ENCODE measurements at places on chromosomes 7 and 10.

GRCh38 chr7:1704811-1705738 is 35.0 kb downstream of the ELFN1 start:
- H3K4me3 ChIP-seq, result no peak overlapping the region
- no peaks in the 10 kb centered on the region for H3K36me3 ChIP-seq
- H3K27me3 ChIP-seq, result no peaks in the 10 kb centered on the region
- no peak overlapping the region for H3K27ac ChIP-seq

DNA sequence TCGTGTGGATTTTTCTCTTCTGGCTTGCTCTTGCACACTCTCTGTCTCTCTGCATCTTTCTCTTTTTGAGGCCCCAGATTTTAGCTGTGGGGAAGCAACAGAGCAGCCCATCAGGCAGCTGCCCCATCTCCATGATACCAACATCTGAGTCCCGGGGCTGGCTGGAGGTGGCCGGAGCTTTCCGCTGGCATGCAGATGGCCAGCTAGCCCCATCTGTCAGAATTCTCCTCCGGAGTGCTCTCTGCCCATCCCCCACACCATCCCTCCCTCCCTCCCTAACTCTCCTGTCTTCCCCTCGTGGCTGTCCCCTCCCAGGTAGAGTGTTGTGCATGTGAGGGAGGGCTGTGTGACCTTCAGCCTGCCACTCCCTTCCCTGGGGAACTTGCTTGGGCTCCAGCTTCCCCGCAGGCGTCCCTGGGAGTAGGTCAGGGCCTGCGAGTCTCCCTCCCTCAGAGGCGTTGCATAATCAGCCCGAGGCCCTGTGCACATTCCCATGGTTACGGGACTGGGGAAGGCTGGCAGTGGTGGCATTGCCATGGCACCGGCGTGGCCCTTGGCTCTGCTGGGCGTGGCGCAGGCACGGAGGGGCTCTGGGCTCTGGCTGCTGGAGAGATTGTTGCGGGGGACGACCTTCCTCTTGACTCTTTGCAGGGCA is 24.7 kb downstream of the GHRHR start:
- peaks cover 22% of the 10 kb centered on the region for H3K4me1 ChIP-seq
- DNase-seq, result no peak
- no peaks in the 10 kb centered on the region for H3K36me3 ChIP-seq

DNA sequence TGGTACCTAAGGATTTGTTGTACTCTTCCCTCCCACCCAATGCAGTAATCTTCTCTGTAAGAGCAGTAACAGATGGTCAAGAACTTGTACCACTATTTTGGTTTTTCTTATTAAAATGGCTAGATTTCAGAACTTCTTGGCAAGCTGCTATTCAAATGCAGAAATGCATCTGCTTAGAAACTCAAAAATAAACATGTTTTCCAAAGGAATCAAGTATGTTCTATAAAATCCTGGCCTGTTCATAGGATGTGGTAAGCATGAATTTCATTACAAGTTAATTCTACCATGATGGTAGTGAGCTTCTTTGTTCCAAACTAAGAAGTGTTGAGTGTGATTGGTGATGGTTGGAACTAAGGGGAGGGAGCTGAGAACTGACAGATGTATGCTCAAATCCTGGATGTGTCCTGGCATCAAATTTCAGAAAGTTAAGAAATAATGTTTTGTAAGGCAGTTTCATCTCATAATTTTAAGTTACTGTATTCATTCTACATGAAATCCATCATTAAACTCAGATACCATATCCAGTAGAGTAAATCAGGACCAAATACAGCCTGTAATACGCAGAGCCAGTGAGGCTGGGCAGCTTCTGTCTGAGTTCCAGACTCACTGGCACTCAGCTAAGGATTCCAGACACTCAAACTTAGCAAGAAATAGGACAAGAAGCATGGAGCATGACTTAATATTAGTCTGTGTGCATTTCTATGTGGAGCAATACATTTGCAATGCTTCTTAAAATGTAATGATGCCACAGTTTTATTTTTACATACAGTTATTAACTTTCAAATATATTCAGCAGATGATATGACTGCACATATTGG is 119.6 kb downstream of the TES start:
- H3K4me1 ChIP-seq, result no peaks in the 10 kb centered on the region
- no peak overlapping the region for H3K27ac ChIP-seq
- no peak for DNase-seq
- no peaks in the 10 kb centered on the region for H3K27me3 ChIP-seq
- H3K36me3 ChIP-seq, result no peaks in the 10 kb centered on the region

GRCh38 chr7:7820939-7821338 is 102.5 kb upstream of the RPA3 start:
- peaks cover 1% of the 10 kb centered on the region for H3K4me1 ChIP-seq
- no peak overlapping the region for H3K4me3 ChIP-seq
- H3K27ac ChIP-seq, result no peak overlapping the region
- H3K27me3 ChIP-seq, result no peaks in the 10 kb centered on the region
- no peaks in the 10 kb centered on the region for H3K36me3 ChIP-seq

- H3K27me3 ChIP-seq, result no peaks in the 10 kb centered on the region
- DNase-seq, result no peak
- H3K4me1 ChIP-seq, result no peaks in the 10 kb centered on the region
- no peak overlapping the region for H3K27ac ChIP-seq
These were observed 550.7 kb downstream of the TYW1 start for GRCh38 chr7:67547183-67547907.

DNA sequence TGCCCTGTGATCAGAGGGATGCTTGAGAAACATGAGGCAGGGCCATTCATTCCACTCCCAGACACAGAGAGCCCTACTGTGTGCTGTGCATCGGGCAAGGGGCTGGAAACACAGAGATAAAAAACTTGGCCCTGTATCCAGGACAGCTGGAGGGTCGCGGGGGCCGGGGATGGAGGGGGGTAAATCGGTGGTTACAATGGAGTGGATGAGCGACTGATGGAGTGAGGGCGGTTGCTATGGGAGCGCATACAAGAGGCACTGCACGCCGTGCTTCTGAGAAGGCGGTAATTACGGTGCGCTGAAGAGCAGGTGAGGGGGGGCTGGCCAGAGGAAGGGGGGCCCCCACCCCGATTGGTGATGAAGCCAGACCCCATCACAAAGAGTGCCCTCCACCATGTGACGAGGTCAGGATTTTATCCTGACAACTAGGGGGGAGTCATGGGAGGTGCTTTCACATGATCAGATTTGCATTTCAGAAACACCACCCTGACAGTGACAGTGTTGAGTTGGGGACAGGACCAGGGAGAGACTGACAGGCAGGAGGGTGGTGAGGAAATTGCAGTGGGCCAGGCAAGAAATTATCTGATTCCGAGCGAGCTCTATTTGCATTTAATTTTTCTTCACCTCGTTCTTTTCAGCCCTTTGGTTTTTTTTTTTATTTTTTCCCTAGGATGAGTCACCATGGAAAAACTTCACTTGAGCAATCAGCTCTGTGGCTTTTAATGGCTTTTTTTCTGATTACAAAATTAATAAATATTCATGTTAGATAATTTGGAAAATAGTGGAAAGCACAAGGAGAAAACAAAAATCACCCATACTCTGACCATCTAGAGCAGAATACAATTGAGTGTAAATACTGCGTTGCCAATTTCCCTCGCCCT is 7.8 kb downstream of the CPA5 start:
- H3K4me1 ChIP-seq, result peaks cover 13% of the 10 kb centered on the region
- DNase-seq, result no peak
- no peaks in the 10 kb centered on the region for H3K36me3 ChIP-seq
- H3K27me3 ChIP-seq, result no peaks in the 10 kb centered on the region

DNA sequence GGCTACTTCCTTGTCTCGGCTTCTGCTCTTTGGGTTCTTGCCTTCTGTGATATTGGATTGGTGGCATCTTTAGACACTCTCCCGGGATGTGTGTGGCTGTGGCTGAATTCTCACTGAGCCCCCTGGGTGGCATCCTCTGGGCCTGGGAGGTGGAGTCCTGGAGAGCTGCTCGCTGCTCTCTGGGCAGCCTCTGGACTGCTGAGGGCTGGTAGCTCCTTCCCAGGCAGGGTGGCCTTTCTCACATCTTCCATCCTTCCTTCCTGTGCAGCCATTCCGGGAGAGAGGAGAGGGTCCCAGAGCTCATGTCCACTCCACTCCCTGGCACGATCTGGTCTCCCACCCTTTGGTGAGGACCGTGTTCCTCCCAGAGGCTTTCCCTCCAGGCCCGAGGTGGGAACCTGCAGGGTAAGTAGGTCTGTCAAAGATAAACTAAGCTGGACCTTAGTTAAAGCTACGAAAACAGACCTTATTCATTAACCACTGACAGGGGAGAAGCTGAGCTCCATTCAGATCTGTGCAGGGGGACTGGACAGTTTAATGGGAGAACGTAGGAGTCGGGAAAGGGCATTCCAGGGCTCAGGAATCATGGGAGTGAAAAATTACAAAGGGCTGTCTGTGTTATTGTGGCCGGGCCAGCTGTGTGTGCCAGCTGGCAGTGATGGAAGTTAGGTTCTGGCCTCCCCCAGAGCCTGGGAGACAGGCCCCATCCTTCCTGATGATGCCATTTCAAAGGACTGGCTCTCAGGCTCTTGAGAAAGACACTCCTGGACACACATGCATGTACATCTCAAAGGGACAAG is 8.7 kb downstream of the ATP6V0E2 start:
- H3K27ac ChIP-seq, result no peak overlapping the region
- no peak overlapping the region for H3K4me3 ChIP-seq
- H3K4me1 ChIP-seq, result 0 out of 2 replicates have a peak, but pooled peaks cover 3% of the 10 kb centered on the region
- no peaks in the 10 kb centered on the region for H3K36me3 ChIP-seq

GRCh38 chr7:3607847-3608246 is 306.8 kb downstream of the SDK1 start:
- no peaks in the 10 kb centered on the region for H3K27me3 ChIP-seq
- H3K4me3 ChIP-seq, result no peak overlapping the region
- no peak overlapping the region for H3K27ac ChIP-seq

- H3K4me1 ChIP-seq, result peaks cover 3% of the 10 kb centered on the region
- H3K27me3 ChIP-seq, result no peaks in the 10 kb centered on the region
- no peak for DNase-seq
- no peaks in the 10 kb centered on the region for H3K36me3 ChIP-seq
These were observed 222.5 kb upstream of the PITRM1 start for GRCh38 chr10:3395041-3395440.

Data from iPS DF 6.9 (cell line).